ENCODE measurements at places on chromosomes 16 and 17.

DNA sequence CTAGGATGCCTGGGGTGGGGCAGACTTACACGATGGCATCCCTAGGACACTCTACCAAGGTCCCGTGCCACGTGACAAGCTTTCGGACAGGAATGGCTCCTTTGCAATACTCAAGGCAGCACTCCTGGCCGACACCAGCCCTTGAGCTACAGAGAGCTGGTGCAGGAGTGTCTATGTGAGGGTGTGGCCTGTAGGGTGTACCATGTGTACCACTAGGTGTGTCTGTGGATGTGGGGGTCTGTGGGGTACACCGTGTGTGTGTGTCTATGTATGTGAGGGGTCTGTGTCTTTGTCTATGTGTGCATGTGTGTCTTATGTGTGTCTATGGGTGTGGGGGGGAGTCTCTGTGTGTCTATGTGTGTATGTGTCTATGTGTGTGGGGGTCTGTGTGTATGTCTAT lies 1.9 kb upstream of the TLE7 start:
- DNase-seq = no peak

GRCh38 chr16:9095656-9096397 lies 4.4 kb downstream of the HAPSTR1 start:
- no peak for DNase-seq

DNA sequence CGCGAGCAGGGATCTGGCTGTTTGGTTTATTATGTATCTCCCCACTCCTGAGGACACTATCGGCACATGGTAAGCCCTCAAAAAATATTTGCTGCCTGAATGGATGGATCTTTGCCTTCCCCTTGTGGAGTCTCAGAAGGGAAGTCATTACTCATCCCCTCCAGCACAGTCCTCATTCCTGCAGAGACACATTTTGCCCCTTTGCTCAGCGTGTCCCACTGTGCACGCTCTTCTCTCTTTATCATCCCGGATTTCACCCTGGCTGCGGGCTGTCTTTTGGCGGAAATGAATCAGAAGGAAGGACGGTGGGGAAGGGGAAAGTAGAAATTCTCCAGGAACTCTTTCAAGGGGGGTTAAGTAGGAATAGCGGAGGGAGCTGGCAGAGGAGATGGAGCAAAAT lies 125.2 kb upstream of the CDC42EP4 start:
- DNase-seq = no peak

GRCh38 chr16:47467501-47467900 lies 6.4 kb downstream of the PHKB start:
- DNase-seq = no peak

DNA sequence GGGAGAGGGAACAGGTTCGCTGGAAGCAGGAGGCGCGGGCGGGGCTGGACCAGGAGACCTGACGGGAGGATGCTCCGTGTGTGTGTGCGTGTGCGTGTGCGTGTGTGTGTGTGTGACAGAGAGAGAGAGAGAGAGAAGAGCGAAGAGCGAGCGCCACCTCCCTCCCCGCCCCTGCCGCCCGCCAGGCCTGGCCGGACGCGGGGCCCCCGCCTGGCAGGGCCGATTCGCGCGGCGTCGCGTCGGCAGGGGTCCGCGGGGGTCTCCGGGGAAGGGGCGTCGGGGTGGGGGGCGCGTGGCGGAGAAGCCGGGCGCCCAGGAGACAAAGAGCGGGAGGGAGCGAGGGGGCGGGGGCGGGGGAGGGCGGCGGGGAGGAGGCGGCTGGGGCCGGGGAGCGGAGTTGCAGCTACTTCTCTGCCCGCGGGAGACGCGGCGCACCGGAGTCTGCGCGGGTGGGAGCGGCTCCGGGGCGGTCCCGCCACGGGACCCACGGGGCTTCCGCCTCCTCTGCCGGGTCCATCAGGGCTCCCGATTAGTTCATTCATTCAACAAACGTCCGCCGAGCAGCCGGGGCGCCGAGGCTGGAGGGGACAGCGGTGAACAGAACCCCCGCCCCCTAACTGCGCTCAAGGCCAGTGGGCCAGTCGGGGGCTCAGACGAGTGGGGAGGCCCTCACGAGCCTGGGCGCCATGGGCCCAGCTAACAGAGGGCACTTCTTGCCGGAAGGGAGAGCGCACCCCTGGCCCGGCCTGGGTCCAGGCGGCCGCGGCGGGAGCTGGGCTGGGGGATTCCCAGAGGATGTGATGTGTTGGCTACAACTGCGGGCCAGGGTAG lies at the start of gene SAMD14:
Gene SAMD14, minus strand, starts transcription at position 433 of the 831 bp plus-strand sequence. CDS start 5,201 bp downstream, outside the sequence.
- DNase-seq = peak; percentile 69

GRCh38 chr17:39601758-39602532 lies 5.8 kb downstream of the NEUROD2 start:
- DNase-seq = no peak

GRCh38 chr17:50737118-50737698 lies 17.8 kb downstream of the LUC7L3 start:
- DNase-seq = no peak

DNA sequence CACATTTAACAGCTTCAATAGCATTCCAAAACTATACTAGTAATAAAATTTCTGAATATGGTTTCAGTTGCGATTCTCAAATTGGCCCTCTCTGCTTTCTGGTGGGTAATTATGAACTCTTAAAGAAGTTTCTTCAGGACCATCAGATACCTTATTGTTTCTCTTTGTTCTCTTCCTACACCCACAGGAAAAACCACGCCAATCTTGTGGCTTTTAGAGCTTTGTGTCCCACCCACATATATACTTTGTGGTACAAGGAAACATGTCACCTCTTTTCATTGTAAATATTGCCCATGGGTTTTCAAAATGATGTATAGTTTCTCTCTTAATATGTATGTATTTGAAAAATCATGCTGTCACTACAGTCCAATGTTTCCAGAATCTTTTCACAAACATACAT lies 12.1 kb downstream of the ABCA9 start:
- no peak for DNase-seq

DNA sequence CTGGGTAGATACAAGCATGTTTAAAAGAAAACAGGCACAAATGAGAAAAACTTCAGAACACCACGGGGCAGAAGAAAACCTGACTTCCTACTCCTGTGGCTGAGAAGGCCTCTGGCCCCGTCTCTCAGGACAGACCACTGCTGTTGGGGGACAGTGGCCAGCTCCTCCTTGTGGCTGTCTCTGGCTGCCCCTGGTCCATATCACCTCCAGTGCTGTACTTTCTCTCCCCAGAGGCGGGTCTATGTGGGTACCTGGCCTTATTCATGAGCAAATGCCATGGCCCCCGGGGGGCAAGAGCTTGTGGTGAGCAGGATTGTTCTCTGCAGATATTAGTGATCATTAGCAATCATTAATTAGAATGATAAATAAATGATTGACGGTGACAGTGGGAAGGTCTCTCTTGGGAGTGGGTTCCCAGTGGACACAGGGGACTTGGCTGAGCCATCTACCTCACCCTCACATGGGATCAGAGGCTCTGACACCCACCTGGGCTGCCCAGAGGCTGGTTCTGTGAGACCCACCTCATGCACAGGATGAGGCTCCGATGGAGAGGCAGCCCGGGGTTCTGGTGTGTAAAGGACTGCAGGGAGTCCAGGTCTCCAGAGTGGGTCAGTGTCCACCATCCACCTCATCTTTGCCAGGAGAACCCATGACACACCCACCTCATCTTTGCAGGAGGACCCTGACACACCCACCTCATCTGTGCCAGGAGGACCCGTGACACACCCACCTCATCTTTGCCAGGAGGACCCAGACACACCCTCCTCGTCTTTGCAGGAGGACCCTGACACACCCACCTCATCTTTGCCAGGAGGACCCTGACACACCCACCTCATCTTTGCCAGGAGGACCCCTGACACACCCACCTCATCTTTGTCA lies 30.6 kb upstream of the CBFA2T3 start:
- no peak for DNase-seq
